ENCODE measurements at places on chromosomes 7 and 10.

GRCh38 chr10:79385392-79385795, 38.1 kb downstream of the PPIF start:
- DNase-seq = no peak

- DNase-seq = peak; percentile 53
These were observed 1.2 kb downstream of the TSPAN12 start for GRCh38 chr7:120856621-120857352.

- DNase-seq = no peak
These were observed 81.6 kb upstream of the DNAJB6 start for GRCh38 chr7:157255201-157255606.

GRCh38 chr10:33758299-33758698, 423.8 kb upstream of the NRP1 start:
- no peak for DNase-seq

DNA sequence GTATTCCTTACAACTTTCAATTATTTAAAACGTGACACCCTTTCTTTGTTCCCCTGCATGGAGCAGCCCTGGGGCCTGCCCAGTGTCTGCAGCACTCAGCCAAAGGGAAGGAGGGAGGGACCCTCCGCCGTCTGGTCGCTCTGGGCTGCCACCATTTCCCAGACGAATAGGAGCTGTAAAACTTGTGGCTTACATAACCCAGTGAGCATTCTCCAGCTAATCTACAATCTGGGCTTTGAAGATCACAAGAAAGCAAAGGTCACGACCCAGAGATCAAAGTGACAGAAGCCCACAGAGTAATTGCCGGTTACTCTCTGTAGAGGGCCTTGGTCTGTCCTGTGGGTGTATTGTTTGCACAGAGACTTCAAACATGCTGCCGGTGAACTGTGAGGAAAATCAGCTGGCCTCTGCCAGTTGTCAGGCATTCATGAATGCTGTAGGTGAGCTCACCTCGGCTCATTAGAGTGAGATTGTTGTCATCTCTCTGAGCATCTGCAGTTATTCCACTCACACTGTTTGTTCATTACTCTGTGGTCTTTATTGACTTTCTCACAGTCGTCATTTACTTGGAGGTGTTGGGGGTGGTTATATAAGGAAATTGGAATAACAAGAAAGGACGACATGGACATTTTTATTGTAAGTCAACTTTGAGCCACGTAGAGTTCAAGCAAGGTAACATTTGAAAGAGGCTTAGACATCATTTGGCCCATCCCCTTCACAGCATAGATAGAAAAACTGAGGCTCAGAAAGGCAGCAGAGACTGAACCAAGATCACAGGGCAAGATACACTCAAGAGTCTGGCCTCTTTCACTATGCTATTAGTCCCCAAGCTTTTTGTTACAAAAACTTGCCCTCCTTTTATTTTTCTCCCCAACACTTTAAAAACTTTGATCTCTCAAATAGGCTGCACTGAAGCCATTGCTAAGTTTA, 619.8 kb downstream of the LRMDA start:
- DNase-seq = no peak

GRCh38 chr7:121103579-121103978, 115.1 kb downstream of the CPED1 start:
- no peak for DNase-seq

- no peak for DNase-seq
These were observed 83.0 kb downstream of the COL13A1 start for GRCh38 chr10:69884686-69885085.

- no peak for DNase-seq
These were observed 8.2 kb downstream of the TRA2A start for GRCh38 chr7:23523486-23524075.
